C1 segment of cervical spinal cord (tissue), 14 donors: ENCODE measurements at places on chromosomes 11 and 22.

- DNase-seq: no peak
Observed at GRCh38 chr22:49267996-49268395, 559.7 kb downstream of the BRD1 start.

DNA sequence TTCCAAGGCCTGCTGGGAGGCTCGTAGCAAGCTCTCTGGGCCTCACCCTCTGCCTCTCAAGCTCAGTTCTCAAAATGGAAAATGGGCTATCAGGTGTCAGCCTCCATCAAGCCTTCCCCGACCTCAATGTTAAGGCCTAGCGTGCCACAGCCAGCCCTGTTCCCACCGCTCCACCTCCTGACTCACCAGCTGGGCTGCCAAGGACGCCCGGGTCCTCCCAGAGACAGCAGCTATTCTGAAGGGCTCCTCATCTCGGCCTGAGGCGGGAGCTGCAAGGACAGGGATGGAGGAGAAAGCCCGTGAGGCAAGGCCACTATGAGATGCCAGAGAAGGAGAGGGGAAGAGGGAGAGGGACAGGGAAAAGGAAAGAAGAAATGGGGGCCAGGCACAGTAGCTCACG, 19.9 kb downstream of the ARAP1 start:
- DNase-seq: no peak

DNA sequence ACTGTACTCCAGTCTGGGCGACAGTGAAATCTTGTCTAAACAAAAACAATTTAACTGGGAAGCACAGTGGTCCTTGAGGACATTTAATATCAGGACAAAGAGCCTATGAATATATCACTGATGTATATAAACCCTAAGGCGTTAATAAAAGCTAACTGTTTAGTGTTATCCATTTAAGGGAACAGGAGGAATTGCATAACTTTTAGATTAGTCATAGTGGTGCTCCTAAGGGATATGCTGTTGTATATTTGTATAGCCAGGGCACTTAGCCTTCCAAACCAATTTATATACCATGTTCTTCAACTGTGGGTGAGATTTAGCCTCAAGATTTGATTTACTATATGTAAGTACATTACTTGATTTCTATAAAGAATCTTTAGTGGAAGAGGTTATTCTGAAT, 3.0 kb upstream of the CHEK1 start:
- DNase-seq: no peak

GRCh38 chr22:38955250-38955905, 2.0 kb upstream of the APOBEC3A start:
- DNase-seq: no peak

- no peak for DNase-seq
Observed at GRCh38 chr22:21922370-21923162, 30.1 kb downstream of the PPM1F start.

- no peak for DNase-seq
Observed at GRCh38 chr11:101407324-101407723, 176.5 kb downstream of the TRPC6 start.

DNA sequence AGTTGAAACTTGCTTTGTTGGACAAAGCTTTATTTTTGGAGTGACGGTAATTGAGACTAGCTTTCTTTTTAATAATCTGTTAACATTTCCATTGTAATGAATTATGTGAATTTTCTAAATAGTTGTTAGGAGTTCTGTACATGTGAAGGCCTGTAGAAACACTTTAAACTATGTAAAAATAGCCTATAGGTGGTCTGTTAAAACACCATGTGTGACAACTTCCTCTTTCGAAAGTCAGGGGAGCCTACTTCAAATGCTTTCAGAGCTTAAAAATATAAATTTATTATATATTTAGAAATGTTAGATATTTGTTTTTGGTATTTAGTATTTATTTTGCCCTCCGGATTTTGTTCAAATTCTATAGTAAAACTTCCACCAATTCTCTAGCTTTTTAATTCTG, 28.7 kb downstream of the DDIAS start:
- DNase-seq: no peak

DNA sequence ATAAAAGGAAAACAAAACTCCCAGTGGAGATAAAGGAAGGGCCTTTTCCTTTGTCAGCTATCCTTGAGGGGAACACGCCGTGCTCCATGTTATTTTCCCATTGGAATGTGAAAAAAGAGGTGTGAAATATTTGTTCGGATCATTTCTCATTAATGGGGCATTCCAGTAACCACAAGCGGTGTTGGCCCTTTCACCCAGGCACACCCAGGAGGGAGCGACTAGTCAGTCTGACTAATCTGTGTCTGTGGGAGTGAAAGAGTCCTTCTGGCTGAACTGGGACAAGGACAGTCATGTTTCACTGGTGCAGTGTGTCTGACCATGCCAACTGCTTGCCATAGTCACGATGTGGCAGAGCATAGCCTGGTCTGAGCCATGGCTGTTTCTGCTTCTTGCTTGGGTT, 13.0 kb upstream of the MYEOV start:
- no peak for DNase-seq

- no peak for DNase-seq
Observed at GRCh38 chr11:47378836-47379170, 456 bp upstream of the SPI1 start.

- DNase-seq: no peak
Observed at GRCh38 chr11:67355023-67355793, 1.9 kb upstream of the POLD4 start.

DNA sequence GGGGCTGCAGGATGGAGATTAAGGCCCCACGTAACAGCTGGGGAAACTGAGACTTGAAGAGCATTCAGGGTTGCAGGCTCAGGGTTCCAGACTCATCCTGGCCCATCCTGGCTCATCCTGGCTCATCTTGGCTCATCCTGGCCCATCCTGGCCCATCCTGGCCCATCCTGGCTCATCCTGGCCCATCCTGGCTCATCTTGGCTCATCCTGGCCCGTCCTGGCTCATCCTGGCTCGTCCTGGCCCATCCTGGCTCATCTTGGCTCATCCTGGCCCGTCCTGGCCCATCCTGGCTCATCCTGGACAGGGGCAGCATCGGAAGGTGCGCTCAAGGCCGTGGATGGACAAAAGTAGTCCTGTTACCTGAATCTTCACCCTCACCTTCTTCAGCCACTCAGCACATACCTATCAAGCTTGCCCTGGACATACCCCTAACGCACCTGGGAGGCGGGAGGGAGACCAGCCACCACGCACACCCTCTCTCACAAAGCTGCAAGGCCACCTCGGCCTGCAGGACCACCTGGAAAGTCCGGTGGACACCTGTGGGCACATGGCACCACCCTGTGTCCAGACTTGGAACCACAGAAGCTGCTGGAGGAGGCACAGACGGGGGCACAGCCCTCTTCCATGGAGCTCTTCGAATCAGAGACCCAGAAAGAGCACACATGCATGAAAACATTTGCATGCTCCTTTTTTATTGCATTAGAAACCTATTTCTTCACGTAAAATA, 20.3 kb upstream of the NLRP6 start:
- DNase-seq: no peak

DNA sequence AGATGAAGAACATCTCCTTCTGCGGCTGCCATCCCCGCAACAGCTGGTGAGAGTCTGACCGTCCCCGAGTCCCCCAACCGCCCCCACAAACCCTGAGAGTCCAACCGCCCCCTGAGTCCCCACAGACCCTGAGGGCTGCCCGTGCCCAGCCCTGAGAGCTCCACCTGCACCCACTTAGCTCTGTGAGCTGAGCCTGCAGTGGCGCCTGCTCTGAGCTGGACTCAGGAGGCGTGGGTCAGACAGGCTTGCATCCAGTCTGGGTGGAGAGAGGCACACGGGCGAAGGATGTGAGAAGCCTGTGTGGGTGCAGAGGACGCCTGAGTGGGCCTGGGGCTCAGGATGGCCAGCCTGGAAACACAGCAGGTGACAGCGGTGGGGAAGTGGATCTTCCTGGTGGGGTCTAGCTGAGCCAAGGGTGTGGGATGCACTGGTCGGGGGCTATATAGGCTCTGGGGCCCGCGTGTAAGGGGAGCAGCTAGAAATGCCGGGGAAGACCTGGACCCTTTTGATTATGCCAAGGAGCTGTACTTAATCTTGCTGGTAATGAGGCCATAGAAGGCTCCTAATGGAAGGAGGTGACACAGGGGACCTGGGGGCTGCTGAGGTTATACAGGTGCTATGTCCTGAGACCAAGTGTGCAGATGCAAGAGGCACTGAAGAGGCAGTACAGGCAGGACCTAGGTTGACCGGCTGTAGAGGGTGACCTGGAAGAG, 6.5 kb downstream of the MAPK8IP2 start:
- no peak for DNase-seq
